Fibroblast of skin of left biceps (primary cell): ENCODE measurements at places on chromosomes 2 and 18.

GRCh38 chr2:102736110-102736409 lies 25.8 kb upstream of the TMEM182 start:
- no peak for DNase-seq

GRCh38 chr2:68121873-68122679 lies 35.6 kb upstream of the PNO1 start:
- DNase-seq, result peak; percentile 47

DNA sequence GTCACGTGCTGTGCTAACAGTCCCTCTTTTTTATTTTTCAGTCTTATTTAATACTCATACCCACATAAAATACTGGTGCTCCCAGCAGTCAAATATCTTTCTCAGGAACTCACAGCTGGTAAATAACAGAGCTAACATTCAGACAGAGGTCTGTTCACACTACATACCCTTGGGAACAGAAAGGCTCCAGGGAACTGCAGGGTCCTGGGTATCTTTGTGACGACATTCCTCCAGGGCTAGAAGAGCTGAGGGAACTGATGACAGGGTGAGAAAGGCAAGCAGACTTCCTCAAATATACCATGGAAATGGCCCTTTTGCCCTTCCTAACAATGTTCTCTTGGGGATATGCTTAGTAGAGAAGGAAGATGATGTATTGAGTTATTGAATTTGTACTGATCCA lies 19.3 kb downstream of the PDE6D start:
- DNase-seq, result no peak

DNA sequence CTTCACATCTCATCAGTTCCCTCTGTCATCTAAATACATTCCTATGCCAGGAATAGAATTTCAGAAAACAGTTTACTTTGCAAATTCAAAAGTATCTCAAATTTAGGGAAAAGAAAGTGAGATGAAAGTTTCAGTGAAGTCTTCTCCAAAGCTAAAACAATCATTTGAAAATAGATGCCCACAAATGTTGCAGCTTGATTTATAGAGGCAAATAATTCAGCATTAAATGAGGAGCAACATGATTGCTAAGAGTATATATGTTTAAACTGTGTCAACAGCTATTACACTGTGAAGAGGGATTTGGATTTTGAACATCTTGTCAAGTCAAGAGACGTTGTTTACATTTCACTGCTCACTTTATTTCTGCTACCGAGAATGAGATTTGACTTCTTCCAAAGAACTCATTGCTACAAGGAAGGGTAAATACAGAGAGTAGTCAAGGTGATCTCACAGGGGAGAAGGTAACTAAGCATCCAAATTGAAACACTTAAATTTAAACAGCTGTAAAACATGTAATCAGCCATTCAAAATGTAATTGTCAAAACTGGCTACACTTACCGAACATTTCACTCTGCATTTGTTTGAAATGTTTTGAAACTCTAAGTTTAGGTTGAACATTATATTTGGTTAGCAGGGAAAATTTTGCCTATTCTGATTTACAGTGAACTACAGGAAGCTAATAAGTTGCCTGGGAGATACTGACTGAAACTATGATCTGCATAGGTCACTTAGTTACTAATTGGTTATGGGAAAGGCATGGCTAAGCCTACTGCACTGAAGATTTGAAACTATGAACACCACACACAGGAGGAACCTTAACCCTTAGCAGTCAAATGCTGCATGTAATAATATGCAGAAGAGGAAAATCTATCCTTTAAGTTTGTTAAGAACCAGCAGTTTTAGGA lies 33.2 kb upstream of the GALNT3 start:
- no peak for DNase-seq

DNA sequence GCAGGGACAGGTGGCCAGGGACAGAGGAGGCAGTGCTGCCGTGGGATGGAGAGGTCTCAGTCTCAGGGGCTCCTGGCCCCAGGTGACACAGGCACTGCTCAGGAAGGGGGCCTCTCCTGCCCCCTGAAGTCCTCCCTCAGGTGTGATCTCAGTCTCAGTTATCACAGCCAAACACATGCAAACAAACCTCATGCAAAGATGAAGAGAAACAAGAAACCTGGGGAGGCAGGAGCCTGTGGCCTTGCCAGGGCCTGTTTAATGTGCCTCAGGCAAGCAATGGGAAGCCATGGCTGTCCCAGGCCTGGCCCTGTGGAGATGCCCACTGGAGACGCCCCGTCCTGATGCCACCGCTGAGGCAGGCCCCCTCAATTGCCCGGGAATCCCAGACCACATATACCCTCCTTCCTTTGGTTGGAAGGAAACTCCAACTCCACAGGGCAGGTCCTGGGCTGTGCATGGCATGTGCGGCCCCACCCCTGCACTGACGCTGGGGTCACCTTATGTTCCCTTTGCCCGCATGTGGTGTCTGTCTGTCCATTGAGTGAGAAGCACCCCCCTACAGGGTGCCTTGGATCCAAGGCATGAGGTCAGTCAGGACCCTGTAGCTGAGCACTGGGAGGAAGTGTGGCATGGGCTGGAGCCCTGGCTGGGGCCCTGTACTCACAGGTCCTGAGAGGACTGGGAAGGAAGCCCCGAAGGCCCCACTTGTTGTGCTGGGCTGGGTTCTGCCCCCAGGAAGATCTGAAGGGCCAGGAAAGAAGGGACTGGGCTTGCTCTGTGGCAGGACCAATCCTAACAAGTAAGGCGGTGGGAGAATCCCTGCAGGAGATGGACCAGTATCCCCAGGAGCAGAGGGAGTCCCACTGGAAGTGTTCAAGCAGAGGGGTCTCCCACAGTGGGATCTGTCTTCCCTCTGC lies 68.8 kb upstream of the RAB6C start:
- no peak for DNase-seq

DNA sequence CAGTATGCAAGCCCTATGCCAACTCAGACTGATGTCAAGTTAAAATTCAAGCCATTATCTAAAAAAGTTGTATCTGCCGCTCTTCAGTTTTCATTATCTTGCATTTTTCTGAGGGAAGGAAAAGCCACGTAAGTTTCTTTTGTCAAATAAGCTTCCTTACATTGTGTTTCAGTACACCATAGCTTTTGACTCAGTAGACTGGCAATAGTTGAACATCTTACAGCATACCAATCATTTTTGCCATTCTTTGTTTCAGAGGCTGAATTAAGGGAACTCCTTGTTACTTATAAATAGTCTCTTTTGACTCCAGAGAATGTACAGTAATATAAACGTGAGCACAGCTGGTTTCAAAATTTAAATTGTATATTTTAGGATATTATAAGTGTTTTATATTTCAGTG lies 120.6 kb downstream of the EHBP1 start:
- peak; percentile 40 for DNase-seq

- peak; percentile 37 for DNase-seq
Measured at GRCh38 chr2:70123051-70123828, 36.0 kb downstream of the PCBP1 start.

DNA sequence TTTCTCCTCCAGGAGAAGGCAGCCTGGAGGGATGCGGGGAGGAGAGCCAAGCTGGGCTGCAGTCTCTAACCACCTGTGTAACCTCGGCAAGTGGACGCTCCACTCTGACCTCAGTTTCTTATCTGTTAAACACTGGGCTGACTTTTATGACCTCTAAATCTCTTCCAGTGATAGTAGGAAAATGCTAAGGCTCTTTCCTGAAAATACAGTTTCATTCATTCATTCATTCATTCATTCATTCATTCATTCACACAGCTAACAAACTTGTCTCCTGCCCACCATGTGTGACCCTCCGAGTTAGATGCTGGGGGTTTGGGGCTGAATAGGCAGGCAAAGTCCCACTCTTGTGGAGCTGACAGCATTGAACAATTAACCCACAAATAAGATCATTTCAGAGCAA lies 9.3 kb downstream of the PROM2 start:
- DNase-seq, result no peak

DNA sequence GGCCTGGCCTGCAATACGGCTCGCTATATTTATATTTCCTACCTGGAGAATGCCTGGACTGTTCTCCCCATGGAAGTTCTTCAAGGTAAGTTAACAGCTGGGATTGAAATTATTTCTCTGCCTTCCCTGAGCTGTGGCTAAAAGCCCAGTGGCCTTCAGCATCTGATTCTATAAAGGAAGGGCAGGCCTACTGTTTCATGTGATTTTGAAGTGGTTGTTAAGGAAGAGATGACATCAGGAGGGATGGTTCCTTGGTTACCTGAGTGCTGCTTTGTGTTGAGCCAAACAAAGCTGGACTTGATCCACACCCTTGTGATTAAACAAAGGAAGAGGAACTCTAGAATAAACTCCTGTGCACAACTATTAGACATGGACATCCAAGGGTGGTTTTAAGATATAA lies 61.6 kb downstream of the MFSD6 start:
- DNase-seq, result no peak

GRCh38 chr2:216362730-216363129 lies 9.6 kb downstream of the MARCHF4 start:
- peak; percentile 86 for DNase-seq

- DNase-seq, result no peak
Measured at GRCh38 chr2:157868993-157869392, 7.1 kb downstream of the ACVR1 start.

DNA sequence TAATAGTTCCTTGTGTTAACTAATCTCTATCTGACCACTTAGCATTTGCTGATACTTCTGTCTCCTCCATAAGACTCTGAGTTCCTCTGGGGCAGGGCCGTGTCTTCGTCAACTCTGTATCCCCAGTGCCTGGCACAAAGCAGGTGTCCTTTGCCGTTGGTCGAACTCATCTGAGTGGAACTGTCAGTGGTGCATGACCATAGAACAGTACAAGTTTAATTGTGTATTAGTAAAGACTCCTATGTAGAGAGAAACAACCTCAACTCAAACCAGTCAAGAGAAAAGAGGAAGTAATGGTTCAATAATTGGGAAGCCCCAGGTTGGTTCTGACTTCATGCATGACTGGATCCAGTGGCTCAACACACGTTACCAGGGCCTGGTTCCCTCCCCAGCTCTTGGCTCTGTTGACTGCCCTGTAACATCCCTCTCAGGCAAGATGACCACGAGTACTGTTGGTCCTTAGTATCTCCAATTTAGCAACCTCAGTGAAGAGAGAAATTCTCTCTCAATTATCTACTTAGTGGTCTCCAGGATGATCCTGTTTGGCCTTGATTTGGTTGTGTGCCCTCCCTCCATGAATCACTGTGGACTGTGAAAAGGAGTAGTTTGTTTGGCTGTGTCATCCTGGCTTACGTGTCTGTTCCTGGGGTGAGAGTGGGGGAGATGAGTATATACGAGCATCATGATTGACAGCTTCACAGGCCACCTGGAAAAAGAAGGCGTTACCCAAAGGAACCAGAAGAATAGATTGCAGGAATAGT lies 58.5 kb upstream of the MSH6 start:
- no peak for DNase-seq

DNA sequence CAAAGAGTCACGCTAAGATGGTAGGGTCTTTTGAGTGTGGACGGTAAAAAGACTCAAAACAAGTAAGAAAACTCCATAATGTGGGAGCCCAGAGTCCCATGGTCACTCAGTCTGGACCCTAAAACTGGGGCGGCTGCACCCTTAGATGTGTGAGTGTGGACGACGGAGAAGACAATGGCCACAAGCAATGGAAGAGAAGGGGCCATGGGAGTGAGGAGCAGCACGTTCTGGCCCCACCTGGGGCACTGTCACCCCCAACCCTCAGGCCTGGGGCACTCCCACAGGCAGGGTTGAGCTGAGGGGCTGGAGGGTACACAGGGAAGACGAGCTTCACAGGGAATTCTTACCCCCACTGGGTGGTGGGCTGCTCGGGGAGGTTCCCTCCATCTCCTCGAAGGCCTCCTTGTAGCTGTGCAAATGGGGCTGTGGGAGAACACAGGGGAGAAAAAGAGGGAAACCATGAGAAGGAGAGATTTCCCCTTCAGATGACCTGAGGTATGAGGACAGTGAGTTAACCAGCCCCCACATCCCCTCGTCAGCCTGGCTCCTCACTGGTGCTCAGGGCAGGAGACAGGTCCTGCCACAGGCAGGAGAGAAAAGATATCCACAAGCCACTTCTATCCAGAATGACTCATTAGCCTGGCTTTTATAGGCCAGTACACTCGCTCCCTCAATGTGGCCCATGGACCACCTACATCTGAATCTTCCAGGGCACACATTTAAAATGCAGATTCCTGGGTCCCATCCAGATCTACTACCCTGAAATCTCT lies 167.9 kb downstream of the TNS1 start:
- DNase-seq, result no peak

DNA sequence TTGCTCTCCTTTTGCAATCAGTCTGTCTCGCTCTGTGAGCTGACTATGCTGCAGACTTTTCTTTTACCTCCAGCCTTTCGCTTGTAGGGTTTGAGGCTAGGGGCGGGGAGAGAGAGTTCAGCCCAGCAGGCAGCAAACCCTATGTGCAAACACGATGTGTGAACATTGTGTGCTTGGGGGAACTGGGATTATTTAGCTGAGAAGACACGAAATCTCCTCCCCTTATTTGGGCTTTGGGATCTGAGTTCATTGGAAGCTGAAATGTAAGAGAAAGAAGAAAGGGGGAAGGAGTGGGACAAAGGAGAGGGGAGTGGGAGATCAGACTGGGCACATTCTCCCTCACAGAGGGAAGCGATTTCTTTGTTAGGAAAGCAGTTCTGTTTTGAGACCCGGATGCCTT lies 189.6 kb upstream of the TNP1 start:
- DNase-seq, result no peak

DNA sequence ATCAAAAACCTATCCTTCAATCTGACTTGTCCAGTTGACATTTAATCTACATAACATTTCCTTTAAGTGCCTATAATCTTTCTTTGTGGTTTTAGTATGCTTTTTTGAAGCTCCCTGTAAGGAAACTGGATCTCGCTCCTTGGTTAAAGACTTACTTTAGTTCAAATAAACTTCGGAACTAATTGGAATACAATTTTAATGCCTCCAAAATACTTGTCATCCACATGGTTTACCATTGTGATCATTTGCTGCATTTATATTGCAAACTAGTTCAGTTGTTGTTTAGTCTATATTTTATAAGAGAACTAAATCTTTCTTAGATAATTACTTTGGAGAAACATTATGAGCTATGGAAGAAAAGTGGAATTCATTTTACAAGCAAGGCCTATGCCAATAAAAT lies 496.0 kb downstream of the ERBB4 start:
- DNase-seq, result no peak

DNA sequence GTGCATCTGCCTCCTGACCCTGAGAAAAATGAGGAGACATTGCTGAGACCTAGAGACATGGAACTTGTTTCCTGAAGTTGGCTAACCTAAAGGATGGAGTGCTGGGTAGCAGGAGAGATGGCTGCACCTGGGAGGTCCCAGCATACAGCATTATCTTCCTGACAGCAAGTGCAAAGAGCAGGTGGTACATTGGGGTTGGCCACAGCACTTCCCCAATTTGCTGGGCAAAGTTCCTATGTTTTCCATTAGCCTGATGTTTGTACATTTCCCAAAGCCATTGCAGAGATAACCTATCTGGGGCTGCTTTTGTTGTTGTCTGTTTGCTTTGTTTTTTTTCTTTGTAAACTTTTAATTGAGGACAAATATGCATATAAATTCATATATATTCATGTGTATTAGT lies 296.7 kb downstream of the HRH4 start:
- DNase-seq, result no peak

- DNase-seq, result no peak
Measured at GRCh38 chr2:239401881-239402233, 1.0 kb upstream of the HDAC4 start.

- DNase-seq, result no peak
Measured at GRCh38 chr18:65737471-65737955, 13.3 kb upstream of the CDH7 start.

- DNase-seq, result no peak
Measured at GRCh38 chr2:177484180-177484795, 91.7 kb downstream of the AGPS start.

GRCh38 chr2:165594935-165595255 lies 125.4 kb downstream of the CSRNP3 start:
- no peak for DNase-seq
